ENCODE measurements at places on chromosomes 2 and 18. TPM values are rescaled to one million over a fixed set of nuclear protein-coding genes. Genes with fewer than 3 reads are reported as not detected.

DNA sequence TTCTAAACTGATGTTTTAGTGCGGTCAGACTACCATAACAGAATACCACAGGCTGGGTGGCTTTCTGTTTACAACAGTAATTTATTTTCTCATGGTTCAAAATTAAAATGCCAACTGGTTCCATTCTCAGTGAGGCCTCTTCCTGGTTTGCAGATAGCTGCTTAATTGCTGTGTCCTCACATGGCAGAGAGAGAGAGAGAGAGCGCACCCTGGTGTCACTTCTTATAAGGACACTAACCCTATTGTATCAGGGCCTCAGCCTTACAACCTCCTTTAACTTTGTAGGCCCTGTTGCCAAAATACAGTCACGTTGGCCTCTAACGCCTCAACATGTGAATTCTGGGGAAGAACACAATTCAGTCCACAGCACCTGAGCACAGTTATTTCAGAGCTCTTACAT lies 37.5 kb upstream of the ZNF385B start:
- DNase-seq, result no peak

GRCh38 chr2:159998961-159999360 lies 63.5 kb downstream of the PLA2R1 start:
- no peak for DNase-seq

GRCh38 chr2:102619414-102620319 lies at the start of gene SLC9A2:
TSS of gene SLC9A2 (plus strand) at chr2:102619553. CDS start at chr2:102619849, 296 bp downstream.
- DNase-seq, result no peak

DNA sequence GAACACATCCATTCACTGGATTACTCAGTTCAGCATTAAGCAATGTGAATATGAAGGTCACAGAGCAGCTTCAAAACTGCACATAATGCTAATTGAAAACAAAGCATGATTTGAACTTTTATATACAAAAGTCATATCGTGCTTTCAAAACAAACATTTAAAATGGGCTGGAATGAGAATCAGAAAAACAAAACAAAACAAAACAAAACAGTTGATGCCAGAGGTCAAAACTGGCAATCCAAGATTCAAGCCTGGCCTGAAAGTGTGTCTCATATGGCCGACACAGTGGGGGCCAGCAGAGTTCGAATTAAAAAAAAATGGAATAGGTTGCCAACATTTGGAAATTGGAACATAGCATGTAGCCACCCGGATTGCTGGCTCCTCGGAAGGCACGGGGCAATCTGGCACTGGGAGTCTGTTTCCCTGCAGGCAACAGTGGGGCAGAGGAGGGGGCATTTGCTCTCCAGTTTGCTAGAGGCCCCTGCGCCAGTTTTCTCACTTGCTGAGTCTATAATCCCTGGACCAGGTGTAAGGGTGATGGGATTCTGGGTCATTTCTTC lies 294.4 kb downstream of the ZNF521 start:
- DNase-seq, result no peak

GRCh38 chr18:45879681-45880655 lies 54.5 kb downstream of the SIGLEC15 start:
- DNase-seq, result peak; percentile 64

- no peak for DNase-seq
Measured at GRCh38 chr2:239824866-239825704, 200.1 kb downstream of the NDUFA10 start.

GRCh38 chr2:112141626-112142007 lies 3.4 kb downstream of the FBLN7 start:
- DNase-seq, result no peak

Gene LRP2
- total RNA-seq, result not detected

Gene RBKS
- 8.2 TPM for total RNA-seq

All from left colon (tissue), 2 donors.